ENCODE measurements at places on chromosomes 1 and 21.

GRCh38 chr1:20719871-20720620 is 2.2 kb upstream of the KIF17 start:
- DNase-seq: no peak

- DNase-seq: no peak
These were observed 2.1 kb downstream of the DHDDS start for GRCh38 chr1:26434161-26434752.

DNA sequence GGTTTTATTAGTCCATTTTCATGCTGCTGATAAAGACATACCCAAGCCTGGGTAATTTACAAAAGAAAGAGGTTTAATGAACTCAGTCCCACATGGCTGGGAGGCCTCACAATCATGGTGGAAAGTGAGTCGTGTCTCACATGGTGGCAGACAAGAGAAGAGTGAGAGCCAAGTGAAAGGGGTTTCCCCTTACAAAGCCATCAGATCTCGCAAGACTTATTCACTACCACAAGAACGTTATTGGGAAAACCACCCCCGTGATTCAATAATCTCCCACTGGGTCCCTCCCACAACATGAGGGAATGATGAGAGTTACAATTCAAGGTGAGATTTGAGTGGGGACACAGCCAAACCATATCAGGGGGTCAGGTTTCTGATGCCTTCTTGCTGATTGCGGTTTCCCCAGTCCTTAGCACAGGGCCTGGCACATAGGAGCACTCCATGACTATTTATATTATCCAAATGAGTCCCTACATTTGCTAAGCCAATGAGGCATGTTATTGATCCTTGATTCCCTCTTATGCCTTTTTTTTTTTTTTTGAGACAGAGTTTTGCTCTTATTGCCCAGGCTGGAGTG is 35.3 kb upstream of the PAXBP1 start:
- DNase-seq: peak; percentile 39

DNA sequence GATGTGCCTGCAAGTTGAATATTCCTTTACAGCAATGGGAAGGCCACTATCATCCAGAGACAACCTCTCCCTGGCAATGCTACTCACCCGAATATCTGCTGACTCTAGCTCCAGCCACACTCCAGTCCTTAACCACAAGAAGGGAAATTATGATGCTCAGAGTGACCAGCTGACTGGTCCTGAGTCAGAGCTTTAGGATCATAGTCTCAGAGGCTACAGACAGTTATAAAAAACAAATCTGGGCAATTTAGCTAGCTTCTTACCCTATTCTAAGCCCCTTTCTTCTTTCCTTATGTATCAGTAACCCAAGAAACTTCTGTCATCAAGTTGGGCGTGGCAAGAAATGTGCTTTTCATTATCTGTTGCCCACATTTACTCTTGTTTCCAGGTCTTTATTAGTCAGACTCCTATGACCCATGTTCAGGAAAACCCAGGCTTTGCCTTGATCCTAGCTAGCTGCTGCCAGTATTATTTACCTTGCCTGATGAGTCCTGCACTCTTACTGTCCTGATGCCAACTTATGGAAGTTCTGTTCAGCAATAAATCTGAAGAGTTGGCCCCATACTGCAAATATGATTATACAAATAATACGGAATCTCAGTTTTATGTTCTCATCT is 207.0 kb downstream of the TTLL7 start:
- no peak for DNase-seq

- no peak for DNase-seq
These were observed 316.0 kb upstream of the ADGRL4 start for GRCh38 chr1:79322511-79323027.

DNA sequence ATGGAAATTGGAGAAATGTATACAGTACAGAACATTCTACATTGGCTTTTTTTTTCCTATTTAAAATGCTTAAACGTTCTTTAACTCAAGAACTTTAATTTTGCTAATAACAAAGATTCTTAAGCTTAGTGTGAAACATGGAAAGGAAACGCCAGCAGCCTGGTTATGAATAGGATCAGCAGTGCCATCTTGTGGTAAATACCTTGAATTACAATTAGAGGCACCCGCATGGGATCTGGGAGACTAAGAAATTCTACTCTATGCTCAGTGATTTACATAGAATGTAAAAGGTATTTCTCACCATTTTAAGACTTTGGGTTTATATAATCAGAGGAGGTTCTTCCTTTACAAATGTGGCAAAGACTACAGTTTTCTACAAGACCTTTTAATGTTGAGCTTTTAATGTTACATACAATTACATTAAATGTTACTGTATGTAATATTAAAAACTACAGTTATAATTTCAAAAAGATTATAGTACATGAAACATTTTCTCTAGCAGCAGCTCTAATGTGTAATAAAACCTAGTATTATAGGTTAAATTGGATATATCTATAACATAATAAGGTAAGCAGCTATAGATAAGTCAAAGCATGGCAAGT is 32.1 kb upstream of the APOBEC4 start:
- no peak for DNase-seq

DNA sequence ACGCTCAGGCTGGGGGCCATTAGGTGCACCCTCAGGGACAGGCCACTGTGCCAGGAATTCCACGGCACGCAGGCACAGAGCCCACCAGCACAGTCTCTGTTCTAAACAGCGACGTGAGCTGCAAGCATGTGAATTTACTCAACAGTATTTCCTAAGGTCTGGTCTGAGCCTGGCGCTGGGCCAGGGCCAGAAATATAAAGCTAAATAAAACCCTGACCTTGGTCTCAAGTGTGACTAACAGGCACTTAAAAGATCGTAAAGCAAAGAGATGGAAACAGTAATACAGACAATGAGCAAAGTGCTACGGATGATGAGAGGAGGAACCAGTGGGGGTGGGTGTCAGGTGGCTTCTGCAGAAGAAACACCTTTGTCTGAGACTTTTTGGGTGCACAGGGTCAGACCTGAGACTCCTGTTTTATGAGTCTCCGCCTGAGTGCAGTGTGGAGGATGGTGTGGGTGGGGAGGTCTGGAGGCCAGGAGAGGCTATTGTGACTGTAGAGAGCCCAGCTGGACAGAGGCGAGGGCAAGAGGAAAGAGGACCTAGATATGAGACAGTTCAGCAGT is 53.4 kb upstream of the EDN2 start:
- no peak for DNase-seq

Measured in T-helper 2 cell treated with Interferon-gamma antibody and Interleukin-4, amounts not matched to agents 5 μg/mL and 100 μg/mL, for 36 hours (primary cell).